ENCODE measurements at places on chromosomes 7 and 10.

DNA sequence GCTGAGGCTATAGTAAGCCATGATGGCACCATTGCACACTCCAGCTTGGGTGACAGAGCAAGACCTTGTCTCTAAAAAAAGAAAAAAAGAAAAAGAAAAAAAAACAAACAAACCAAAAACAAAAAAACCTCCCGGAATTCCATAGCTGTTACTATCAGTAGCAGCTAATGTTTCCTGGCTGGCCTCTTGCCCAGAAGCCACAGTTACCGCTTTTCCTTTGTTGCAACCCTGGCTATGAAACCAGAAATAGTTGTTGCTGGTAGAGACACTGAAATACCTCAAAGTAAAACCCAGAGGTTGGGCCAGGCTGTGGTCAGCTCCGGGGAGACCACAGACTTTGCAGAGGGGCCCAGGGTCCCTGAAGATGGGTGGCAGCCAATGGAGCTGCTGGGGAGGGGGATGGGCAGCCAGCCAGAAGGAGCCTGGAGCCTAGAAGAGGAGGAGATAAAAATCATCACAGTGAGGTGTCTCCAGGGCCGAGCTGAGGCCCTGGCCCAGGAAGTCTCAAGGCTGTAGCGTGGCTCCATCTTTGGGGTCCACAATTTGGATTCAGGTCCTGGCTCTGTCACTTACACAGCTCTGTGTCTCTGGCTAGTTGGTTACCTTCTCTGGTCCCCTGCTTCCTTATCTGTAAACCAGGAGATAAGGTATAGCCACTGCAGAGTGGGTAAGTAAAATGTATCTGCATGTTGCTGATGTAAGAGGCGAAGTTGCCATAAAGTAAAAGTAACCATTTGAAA lies 3.4 kb upstream of the CHST12 start:
- DNase-seq = no peak

DNA sequence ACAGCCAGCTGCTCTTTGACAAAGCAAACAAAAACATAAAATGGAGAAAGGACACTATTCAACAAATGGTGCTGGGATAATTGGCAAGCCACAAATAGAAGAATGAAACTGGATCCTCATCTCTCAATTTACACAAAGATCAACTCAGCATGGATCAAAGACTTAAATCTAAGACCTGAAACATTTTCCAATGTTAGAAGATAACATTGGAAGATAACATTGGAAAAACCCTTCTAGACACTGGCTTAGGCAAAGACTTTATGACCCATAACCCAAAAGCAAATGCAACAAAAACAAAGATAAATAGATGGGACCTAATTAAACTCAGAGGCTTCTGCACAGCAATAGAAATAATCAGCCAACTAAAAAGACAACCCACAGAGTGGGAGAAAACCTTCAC lies 425.7 kb upstream of the SEMA3D start:
- DNase-seq = no peak

- DNase-seq = no peak
Observed at GRCh38 chr10:13567030-13567429, 19.7 kb upstream of the PRPF18 start.

DNA sequence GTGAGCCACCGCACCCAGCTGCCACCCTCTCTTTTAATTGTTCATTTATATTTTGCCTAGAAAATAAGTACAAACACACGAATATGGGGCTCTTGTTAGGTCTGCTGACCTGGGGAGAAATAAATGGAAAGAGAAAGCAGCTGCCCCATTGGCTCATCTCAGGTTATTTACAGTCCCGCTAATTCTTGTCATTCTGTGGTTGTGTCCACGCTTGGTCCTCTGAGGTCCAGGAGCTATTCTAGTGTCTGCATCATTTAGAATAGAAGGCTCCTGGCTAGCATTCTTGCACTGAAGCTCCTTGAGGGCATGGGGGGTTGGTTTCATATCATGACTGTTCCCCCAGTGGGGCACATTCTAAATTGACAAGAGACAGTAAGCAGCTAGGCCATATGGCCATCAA lies 128.5 kb downstream of the TACC2 start:
- DNase-seq = no peak

DNA sequence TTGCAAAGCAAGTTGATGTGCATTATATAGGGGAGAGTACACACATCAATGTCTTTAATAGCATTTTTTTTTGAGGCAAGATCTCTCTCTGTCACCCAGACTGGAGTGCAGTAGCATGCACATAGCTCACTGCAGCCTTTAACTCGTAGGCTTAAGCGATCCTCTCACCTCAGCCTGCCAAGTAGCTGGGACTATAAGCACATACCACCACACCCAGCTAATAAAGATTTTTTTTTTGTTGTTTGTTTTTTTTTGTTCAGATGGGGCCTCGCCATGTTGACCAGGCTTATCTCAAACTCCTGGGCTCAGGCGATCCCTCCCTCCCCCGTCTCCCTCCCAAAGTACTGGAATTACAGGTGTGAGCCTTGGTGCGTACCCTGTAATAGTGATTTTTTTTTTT lies 1.5 kb downstream of the UMAD1 start:
- DNase-seq = no peak

DNA sequence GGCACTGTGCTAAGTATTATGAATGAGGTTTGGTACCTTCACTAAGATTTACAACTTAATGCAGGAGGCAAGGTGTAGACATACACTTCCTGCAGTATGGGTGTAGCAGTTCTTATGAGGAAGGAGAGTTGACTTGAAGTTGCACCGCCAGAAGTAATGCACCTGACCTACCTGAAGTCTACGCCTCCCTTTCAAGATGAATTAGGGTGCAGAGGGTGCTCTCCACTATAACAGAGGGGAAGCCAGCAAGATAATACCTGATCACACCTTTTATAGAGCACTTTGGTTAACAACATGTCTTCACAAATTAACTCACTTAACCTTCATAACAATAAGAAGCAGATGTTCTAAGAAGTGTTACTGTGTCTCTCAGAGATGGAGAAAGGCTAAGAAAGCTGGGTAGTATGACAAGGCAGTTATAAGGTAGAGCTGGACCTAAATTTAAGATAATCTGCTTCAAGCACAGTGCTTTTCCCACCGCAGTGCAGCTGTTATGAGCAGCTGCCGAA lies 552 bp upstream of the RAB18 start:
- DNase-seq = no peak

- no peak for DNase-seq
Observed at GRCh38 chr7:77575187-77575586, 38.1 kb downstream of the PTPN12 start.

DNA sequence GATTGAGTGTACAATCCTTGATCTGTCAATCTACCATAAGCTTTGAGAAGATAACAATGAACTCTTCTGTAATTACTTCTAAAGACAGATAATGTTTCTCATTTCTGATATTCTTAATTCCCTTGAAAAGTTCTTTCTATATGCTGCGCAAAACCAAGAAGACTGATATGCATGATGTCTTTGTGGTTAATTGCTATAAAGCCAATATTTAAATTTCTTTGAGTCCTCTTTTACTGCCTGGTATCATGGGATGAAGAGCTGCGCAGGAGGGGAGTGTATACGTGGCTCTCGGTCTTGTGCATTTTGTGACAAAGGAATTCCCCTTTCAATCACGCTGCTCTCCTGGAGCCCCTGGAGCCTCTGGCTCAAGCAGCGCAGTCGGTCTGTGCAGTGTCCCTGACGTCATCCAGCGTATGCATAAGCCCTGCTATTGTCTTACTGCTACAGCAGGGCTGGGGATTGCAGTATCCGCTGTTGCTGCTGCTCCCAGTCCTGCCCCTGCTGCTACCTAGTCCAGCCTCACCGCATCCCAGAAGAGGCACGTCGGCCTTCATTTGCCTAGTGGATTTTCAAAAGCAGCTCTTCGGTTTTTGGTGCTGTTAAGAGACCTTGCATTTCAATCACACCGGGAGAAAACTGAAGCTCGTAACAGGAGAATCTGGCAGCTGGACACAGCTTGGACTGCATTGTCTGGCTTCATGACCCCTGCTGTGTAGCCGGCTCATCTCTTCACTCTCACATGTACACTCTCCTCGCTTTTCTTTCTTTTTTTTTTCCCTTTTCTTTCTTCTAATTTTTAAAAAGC lies 66.7 kb downstream of the ST7 start:
- no peak for DNase-seq

DNA sequence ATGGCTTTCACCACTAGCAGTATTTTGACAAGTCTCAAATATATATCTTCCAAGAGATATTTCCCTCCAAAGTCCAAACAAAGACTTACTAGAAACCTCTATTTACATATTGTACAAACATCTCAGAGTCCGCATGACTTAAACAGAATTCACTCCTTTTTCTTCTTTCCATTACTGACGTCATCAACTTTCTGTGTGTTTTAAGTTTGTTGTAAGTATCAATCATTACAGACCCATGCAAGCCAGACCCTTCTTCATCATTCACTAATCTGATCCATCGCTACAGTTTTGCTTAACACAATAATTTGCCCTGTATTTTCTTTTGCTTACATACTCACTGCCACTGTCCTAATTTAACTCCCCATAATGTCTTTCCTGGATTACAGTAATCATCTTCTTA lies 51.9 kb downstream of the SEMA3A start:
- DNase-seq = no peak

DNA sequence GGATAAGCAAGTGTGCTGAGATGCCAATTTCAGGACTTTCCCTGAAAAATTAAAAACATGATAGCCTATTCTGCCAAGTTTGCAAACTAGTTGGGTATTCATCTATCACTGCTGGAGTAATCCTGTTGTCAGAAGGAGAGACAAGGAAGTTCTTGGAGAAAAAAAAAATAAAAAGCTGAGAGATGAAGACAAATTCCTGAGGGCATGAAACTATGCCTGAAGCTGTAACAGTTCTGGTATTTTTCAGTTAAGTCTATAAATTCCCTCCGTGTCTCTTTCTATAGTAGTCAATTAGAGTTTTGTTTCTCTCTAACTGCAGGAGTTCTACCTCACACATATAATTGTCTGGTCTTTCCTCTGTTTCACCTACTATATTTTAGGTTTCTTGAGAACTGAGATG lies 95.7 kb downstream of the DGKB start:
- no peak for DNase-seq

Data from stimulated activated CD8-positive, alpha-beta memory T cell treated with anti-CD3 and anti-CD28 coated beads, Interleukin-2, amount 100 ng/mL, for 1 hour (primary cell).